ENCODE measurements at places on chromosomes 7 and 10.

- peak; percentile 2 for DNase-seq
Measured at GRCh38 chr10:46028584-46029460, 1.6 kb downstream of the NCOA4 start.

DNA sequence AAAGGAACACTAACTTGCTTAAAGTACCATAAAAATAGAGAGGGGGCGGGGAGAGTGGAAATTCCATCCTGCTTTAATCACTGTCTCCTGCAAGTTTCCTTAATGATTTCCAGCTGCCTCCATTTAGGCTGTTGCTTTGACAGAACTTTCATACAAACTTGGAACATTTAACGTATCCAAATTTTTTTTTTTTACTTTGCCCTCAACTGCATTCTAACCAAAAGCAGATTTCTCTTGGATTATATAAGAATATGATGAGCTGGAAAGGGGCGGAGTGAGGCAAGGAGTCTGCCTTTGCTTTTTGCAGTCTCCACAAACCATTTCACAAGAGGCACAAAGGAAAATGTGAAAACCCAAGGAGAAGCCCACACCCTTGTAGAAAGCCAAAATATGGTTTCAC lies 46.6 kb upstream of the COL1A2 start:
- DNase-seq = no peak

- DNase-seq = no peak
Measured at GRCh38 chr7:57177856-57178767, 45.9 kb upstream of the ZNF479 start.

GRCh38 chr7:761101-761500 lies 34.0 kb upstream of the PRKAR1B start:
- DNase-seq = no peak

DNA sequence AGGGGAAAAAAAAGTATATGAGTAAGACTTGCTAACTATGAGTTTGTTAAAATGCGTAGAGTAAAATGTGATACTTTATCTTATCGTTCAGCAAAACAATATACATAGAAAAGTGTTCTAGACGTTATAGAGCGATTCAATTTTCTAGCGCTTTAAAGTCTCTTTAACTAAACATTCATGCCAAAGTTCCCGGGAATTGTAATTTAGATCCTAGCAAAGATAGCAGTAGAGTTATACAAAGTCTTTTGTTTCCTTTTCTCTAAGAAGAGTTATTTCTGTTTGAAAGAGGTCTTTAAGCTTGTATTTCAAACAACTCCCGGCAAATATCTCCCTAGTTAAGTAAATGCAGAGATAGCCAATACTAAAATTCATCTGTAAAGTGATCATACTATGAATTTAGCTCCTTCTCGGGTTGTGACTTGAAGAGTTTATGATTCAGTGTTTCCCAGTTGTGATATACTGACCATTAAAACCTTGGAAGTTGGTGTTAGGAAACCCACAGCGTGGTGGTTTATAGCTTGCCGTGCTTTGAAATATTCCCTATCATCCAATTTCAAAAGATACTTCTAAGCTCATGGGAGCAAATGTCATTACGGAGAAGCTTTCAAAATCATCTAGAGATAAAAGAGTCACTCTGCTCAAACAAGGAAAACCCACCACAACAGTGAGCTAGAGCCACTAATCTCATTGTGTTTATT lies 171.7 kb downstream of the CSTF2T start:
- DNase-seq = no peak

DNA sequence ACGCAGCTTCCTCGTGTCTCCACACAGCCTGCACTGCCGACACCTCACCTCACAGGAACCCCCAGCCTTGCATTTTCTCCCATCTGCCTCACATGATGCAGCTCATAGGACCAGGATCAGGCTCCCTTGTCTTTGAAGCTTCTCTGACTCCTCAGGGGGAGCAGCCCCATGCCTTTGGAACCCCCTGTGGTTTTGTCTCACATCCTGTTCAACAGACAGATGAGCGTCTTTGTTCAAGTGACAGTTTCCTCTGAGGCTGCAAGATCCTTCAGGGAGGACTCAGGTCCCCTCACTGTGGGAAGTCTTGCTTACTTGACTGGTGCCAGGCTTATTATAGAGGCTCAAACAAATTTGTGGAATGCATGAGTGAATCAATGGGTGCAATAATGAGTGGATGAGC lies 667.1 kb downstream of the INHBA start:
- no peak for DNase-seq

- no peak for DNase-seq
Measured at GRCh38 chr7:42395607-42396006, 158.6 kb upstream of the GLI3 start.

- DNase-seq = peak; percentile 86
Measured at GRCh38 chr10:30433730-30434272, at the start of gene MAP3K8. Gene MAP3K8, plus strand, starts transcription at chr10:30434184. Its CDS starts 4,755 bp downstream, at chr10:30438939.

GRCh38 chr7:116502201-116503096 lies 2.9 kb downstream of the CAV2 start:
- DNase-seq = no peak

GRCh38 chr7:33636359-33636758 lies 269.0 kb upstream of the BMPER start:
- DNase-seq = no peak

GRCh38 chr10:71287456-71287855 lies 31.6 kb upstream of the SLC29A3 start:
- no peak for DNase-seq

- DNase-seq = no peak
Measured at GRCh38 chr7:77566421-77566820, 29.3 kb downstream of the PTPN12 start.

- DNase-seq = no peak
Measured at GRCh38 chr10:132753596-132753995, 32.4 kb downstream of the NKX6-2 start.

DNA sequence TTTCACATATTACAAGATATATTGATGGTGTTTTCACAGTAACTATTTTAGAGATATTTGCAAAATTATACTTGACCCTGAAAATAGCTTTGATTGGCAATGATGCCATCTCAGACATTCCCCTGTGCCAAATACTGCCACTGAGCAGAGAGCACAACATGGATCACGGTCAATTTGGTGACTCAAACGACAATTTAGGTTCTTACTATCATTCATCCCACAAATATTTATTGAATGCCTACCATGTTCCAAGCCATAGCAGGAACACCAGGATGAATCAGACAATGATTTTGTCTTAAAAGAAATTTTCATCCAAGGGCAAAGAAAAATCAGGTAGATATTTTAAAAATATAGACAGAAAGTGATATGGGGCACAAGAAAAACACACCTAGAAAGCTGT lies 153.2 kb upstream of the ADO start:
- DNase-seq = no peak

GRCh38 chr10:128048819-128049210 lies 77.4 kb downstream of the MKI67 start:
- no peak for DNase-seq

GRCh38 chr10:77832238-77832637 lies 94.3 kb downstream of the DLG5 start:
- DNase-seq = no peak

- DNase-seq = no peak
Measured at GRCh38 chr10:115706488-115707076, 566.4 kb downstream of the GFRA1 start.

All from stimulated activated CD4-positive, alpha-beta T cell treated with anti-CD3 and anti-CD28 coated beads, TNF-alpha, amount 100 ng/mL, for 24 hours (primary cell).